ENCODE measurements at places on chromosomes 12 and 14.

- no peak for DNase-seq
These were observed 946.2 kb downstream of the BCL11B start for GRCh38 chr14:98325761-98326160.

- DNase-seq, result no peak
These were observed 24.8 kb upstream of the TMEM106C start for GRCh38 chr12:47938594-47938993.

- no peak for DNase-seq
These were observed 25.2 kb upstream of the PNMA1 start for GRCh38 chr14:73739174-73739898.

DNA sequence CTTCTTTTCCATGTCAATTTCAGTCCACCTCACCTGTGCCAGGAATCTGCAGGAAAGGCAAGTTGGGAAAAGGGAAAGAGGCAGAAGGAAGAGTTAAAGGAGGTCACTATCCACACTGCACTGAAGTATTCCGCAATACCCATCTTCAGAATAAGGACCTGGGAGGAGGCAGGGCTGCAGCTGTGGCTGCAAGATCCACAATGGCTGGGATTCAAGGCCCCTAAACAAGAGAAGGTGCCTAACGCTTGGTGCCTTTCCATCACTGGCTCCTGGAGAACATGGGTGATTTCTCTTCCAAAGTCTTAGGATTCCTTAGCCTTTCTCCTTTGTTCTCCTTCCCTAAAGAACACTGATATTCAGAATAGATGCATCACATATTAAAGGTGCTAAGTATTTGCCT lies 204.0 kb downstream of the GRIN2B start:
- no peak for DNase-seq

GRCh38 chr12:108568338-108569154 lies 6.2 kb downstream of the ISCU start:
- peak; percentile 65 for DNase-seq

DNA sequence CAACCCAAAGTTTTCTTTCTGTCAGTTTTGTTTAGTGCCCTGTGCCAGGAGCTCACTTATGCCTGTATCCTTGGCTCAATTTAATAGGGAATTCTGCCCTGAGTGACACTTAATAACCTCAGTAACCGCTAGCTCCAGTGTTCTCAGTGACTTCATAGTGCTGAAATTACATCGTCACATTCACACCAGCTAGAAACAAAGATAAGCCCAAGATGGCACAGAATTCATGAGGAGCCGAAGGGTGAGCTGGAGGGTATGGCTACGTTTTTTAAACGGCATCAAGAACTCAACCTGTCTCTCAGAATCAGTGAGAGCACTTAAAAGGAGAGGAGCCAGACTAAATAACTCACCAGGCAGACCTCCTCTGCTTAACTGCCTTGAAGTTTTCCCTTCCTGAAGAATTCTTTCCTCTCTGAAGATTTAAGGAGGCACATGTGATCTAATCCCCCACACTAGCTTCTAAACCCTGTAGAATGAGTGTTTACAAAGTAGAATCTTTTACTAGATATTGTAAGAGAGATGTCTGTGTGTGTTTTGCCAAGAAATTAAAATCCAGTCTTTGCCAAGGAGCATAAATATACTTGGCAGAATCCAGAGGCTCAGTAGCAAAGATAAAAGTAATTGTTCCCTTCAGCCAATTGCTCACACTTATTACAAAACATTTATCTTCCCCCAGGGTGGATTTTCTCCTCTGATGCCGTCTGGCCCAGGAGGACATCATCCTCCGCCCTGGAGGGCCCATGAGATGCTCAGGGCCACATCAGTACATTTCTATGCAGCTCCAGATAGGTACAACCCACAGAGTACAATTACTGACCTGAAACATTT lies 37.3 kb downstream of the PTGER2 start:
- no peak for DNase-seq

DNA sequence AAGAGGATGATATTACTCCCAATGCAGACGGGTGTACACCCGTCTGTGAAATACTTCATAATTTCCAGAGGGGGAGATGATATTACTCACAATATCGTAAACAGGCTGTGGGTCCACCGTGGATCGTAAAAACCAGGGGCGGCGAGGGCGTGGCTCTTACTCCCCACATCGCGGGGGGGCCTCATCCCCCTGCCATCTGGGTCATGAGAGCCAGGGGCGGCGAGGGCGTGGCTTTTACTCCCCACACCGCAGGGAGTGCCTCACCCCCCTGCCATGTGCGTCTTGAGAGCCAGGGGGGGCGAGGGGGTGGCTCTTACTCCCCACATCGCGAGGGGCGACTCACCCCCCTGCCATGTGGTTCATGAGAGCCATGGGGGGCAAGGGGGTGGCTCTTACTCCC lies 86.2 kb upstream of the GNG2 start:
- DNase-seq, result no peak

DNA sequence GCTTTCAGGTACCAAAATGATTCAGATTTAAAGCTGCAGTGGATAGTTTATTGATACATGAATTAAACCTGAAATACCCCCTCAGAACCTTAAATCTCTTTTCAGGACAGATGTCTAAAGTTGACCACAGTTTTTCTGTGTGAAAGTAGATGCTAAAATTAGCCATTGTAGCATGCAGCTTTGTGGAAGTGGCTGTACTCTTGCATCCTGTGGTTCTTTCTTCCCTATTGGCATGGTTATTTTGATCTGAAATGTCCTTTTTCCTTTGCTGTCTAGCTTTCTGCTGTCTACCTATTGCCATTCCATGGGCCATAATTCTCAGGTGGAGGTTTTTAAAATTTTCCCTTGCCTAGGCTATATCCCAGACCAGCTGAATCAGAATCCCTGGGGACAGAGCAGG lies 455.6 kb downstream of the ZFP36L1 start:
- DNase-seq, result no peak

GRCh38 chr12:62912644-62913043 lies 22.3 kb downstream of the PPM1H start:
- DNase-seq, result no peak

DNA sequence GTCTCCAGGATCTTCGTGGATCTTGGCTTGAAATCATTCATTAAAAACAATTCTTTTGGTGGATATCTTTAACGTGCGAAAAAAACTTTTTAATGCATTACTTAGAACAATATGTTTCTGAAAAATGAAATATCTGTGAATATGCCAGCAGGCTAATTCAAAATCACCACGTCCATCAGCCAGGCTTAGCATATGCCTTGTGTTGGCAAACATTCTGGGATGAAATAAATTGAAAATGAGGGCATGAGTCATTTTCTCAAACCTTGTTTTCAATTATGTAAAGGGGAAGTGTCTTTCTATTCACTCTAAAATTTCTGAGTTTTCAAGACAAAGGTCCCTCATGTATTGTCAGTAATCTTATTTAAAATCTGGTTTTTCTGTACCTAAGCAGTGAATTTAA lies 393.9 kb downstream of the PAWR start:
- no peak for DNase-seq

- DNase-seq, result no peak
These were observed 41.6 kb downstream of the DEGS2 start for GRCh38 chr14:100117633-100118395.

GRCh38 chr12:24898185-24898584 lies 50.7 kb downstream of the BCAT1 start:
- DNase-seq, result no peak

DNA sequence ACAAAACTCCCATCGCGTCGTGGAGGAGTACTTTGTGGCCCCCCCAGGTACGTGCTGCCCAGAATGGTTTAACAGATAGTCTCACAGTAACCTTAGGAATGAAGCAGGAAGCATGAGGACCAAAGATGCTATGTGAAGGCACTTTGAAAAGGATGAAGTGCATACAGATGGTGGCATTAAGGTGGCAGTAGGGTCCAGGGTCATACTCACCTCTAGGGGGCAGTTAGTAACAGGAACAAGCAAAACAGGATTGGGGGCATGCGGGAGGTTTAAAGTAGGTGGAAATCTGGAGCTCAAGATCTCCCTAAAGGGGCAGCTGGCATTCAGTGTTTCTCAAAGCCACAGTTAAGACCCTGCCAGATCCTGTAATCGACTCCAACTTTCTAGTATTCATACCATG lies 10.9 kb downstream of the GATC start:
- no peak for DNase-seq

DNA sequence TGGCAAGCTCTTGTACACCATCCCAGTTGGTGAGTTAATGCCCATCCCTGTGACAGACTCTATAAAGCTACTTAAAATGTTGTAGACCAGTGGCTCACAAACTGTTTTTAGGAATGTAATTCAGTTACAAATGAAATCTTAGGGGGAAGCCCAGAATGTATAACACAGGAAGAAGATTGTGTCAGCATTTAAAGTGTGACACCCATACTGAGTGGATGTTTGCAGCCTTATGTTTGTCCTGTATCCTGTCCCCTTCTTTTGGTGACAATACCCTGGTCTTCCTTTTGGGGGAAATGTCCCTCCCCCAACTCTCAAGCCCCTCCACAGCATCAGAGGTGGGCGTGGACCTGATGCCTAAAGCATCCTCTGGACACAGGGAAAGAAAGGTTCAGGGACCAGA lies 47.6 kb upstream of the FAM222A start:
- DNase-seq, result no peak

DNA sequence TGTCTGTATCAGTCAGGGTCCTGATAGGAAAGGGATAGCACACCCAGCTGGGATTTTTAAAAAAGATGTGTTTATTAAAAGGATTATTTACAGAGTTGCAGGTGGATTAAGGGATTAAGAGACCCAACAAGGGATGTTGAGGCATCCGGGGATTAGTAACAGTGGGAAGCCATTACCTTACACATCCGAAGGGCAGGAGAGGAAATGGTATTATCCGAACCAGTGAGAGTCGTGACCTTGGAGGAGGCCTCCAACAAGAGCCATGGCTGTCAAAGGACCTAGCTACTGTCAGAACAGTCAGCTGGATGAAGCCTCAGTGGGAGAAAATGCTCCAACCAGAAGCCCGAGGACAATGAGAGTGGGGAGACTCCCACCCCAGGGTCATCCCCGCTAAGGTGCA lies 146.3 kb upstream of the KRAS start:
- no peak for DNase-seq

DNA sequence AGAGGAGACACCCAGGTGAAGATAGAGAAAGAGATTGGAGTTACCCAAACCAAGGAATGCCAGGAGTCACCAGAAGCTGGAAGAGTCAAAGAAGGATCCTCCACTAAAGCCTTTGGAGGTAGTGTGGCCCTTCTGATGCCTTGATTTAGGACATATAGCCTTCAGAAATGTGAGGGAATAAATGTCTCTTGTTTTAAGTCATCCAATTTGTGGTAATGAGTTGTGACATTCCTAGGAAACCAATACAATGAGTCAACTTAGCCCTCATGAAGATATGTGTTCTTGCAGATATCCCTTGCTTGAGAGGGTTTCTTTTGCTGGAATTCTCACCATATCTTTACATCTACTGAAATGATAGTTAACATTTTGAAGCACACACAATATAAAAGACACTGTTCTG lies 58.8 kb downstream of the CCER1 start:
- no peak for DNase-seq

DNA sequence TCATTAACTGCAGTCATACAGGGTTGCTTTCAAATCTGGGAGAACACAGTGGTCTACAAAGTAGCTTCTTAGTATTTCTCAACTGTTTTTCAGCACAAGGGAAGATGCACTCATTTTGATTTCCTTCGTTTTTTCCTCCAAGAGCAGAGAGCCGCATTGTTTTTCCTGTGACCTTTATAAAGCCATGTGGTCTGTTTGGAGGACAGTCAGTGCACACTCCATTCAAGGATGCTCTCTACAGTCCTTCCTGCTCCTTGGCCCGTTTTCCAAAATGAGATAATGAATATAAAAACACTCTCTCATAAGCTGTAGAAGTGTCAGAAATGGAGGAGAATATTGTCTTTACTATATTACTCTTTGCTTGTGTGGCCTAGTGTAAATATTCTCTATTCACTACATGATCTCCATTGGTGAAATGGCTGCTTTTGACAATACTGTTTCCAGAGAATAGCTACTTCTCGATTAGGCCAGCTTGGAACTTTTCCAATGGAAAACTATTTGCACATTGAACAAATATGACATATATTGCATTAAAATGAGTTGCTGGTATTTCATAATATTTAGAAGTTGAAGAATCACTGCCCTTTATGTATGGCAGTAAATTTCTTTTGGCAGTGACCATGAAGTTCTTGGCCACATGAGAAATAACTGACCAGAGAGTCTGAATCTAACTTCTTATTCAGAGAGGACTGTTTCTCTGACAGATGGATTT lies 393.1 kb upstream of the RGS6 start:
- no peak for DNase-seq

- DNase-seq, result no peak
These were observed 134.5 kb downstream of the NUAK1 start for GRCh38 chr12:106004289-106004688.

- no peak for DNase-seq
These were observed 257.8 kb upstream of the ARHGAP5 start for GRCh38 chr14:31819281-31819680.

DNA sequence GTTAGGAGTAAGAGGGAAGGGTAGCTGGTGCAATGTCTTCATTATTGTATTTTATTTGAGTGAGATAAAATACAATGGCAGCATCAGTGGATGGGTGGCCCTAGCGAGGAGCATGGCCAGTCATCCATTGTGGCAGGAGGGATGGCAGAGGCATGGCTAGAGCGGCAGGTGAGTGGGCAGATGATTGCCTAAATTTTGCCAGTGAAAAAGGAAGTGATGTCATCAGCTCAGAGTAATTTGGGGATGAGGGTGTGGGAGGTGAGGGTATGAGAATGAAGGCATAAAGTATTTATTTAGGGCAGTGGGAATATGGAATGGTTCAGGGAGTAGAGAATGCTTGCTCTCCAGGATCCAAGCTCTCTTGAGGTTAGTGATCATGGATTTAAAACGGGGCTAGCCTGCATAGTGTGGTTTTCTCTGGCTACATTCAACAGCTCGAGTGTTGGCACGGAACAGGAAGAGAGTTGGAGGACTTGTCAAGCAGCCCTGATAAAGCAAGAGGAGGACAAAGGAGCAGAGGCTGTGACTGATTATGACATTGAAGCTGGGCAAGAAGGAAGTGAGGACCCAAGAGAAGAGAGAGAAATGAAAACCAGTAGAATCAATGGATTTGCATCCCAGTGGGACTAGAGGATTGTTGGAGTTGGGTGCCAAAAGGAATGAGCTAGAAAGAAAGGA lies 18.7 kb upstream of the SERPINA6 start:
- no peak for DNase-seq

DNA sequence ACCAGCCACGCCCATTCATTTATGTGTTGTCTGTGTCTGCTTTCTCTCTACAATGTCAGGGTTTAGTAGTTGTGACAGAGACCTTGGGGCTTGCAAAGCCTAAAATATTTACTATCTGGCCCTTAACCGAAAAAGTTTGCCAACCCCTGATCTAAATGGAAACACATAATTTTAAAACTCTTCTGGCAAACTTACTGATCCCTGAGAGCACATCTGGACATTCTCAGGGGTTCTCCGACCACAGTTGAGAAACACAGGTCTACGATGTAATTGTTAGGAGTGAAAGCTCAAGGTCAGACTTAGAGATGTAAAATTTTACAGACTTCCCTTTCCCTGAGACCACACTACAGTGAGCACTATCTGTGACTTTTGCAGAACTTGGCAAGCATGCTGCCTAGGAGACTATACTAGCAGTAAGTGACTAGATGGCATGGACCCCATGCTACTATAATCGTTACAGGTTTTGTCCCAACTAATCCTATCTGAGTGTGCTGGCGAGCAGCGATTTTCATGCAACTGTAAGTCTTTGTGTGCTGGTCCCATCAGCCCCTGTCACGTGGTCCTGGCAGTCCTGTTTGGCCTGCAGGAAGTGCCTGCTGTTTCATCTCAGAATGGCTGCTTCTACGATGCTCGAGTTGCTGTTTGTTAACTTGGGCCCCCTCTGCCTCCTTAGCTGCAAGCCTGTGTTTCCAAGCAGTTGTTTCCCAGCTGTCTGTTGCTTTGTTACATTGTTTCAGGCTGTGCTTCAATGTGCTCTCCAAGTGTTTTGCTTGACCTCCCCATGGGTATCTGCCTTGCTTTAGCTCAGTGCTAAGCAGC lies 21.6 kb downstream of the TMTC2 start:
- no peak for DNase-seq
